Neural crest cell (in vitro differentiated cells): ENCODE measurements at places on chromosomes 5 and 9.

GRCh38 chr5:109865637-109866036, 175.9 kb downstream of the MAN2A1 start:
- no peak for DNase-seq

DNA sequence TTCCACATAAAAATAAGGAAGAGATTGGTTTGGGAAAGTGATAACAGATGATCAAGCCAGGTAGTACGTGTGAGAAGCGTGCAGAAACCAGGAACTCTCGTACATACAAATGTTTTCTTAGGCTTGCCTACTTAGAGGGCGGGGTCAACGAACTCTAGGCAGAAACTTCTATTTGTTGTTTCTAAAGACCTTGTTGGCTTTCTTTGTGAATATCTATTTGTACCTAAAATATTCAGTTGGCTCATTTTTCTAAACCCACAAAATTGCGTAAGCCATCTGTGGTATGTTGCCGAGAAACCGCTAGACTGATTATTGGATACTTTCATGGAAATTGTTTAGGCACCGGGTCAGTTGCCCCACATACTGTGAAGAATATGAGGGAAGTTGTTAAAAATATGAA, 458.5 kb downstream of the MAT2B start:
- DNase-seq: no peak

- no peak for DNase-seq
Measured at GRCh38 chr5:96638561-96638960, 23.6 kb upstream of the CAST start.

GRCh38 chr9:126327714-126328185, 1.1 kb downstream of the MVB12B start:
- no peak for DNase-seq
